ENCODE measurements at places on chromosomes 12 and 14.
A peak's percentile ranks its signal among the peaks of the same experiment; 100 is the strongest.

DNA sequence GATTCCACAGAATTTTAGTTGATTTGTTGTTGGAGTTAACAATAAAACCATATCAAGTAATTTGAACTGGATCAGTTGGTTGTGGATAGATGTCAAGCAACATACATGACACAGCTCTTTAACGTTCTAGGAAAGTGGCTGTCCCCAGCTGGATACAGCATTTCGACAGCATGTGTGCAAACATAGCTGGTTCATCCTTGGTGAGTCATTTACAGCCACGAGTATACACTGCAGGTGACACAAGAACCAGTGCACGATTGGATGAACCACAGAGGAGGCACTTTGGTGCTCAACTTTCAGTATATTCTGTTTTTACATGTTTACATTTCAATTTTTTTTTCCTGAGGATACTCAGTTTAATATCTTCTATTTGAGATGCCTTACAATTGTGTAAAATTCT, 242.4 kb downstream of the TMEM117 start:
- no peak for DNase-seq

- no peak for DNase-seq
Observed at GRCh38 chr12:112973011-112973735, 5.1 kb upstream of the OAS2 start.

- DNase-seq = peak; percentile 44
Observed at GRCh38 chr14:67940486-67941455, 121.2 kb downstream of the RAD51B start.

GRCh38 chr12:12716151-12716792, 896 bp upstream of the CDKN1B start:
- DNase-seq = no peak

- no peak for DNase-seq
Observed at GRCh38 chr14:59330455-59330854, 134.7 kb downstream of the GPR135 start.

GRCh38 chr14:20477211-20477876, 8.1 kb downstream of the PNP start:
- DNase-seq = no peak

- peak; percentile 26 for DNase-seq
Observed at GRCh38 chr12:96986883-96987523, 79.9 kb downstream of the NEDD1 start.

DNA sequence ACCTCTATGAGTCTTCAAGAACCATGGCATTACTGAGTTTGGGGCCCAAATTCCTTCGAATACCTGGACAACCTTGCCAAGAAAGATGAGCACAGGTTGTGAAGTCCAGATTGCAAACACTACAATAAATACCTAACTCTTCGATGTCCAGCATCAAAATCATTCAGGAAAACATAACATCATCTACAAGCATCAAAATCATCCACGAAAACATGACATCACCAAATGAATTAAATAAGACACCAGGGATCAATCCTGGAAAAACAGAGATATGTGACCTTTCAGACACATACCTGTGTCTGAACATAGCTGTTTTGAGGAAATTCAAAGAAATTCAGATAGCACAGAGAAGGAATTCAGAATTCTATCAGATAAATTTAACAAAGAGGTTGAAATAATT, 262.0 kb upstream of the KITLG start:
- no peak for DNase-seq

- no peak for DNase-seq
Observed at GRCh38 chr12:61798778-61799177, 461.4 kb upstream of the USP15 start.

DNA sequence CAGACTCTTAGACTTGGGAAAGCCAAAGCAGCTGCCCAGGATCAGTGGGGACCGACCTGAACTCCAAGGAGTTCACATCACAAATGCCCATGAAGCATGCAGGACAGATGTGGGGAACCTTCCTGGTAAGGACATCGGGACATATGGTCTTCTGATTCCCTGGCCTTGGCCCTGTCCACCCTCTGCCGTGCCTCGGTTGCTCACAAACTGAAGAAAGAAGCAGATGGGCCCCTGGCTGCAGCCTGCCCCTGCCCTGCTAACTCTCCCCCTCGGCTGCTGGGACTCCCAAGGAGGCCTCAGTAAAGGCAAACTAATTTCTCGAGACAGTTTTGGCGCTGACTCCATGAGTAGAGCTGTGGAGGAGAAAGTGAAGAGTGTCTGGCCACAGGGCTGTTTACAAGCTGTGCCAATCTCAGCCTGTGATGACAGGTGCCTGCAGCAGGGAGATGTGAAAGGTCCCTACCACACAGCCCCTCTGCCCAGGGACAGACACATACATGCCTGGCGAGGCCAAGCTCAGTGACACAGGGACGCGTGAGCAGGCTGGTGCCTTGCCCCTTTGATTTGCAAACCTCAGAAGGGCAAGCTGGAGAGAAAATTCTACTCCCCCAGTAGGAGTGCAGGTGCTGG, 48.6 kb downstream of the ISCA2 start:
- no peak for DNase-seq

- peak; percentile 6 for DNase-seq
Observed at GRCh38 chr14:48973151-48973550, 613.0 kb downstream of the RPS29 start.

DNA sequence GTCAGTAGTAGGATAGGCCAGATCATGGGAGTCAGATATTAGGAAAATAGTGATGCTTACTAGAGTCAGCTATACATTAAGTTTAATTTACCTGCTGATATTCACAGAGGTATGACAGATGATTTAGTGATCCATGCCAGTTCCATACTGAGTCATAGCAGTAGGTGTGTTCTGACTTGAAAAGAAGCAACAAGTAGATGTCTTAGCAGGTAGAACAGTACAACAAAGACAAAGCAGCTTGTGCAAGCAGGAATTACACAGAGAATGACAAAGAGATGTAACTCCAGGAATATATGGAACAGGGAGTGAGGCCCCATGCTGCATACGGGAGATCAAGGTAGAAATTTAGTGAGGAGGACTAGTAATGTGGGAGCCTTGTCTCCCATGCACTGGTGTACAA, 556.9 kb downstream of the SLC16A7 start:
- DNase-seq = no peak

DNA sequence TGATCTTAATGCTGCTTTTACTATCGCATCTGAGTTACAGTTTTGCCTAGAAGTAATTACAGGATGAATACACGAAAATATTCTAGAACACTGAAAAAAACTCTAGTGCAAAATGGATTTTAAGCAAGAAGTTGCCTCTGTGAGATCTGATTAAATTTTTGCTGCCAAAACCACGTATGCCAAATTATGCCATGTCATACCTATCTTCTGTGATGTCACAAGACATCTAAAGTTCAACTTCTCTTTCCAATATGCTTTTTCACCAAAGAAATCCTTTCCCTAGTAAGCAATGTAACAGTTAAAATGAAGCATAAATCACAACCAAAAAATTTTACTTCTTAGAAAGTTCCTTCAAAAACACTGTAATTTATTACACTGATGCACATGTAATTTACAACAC, 39.6 kb downstream of the HECTD4 start:
- no peak for DNase-seq

GRCh38 chr12:124621296-124621660, 53.9 kb upstream of the NCOR2 start:
- peak; percentile 46 for DNase-seq

GRCh38 chr12:17301544-17301943, 695.6 kb upstream of the LMO3 start:
- no peak for DNase-seq

- DNase-seq = no peak
Observed at GRCh38 chr12:52682381-52682660, 2.1 kb upstream of the KRT1 start.

- DNase-seq = peak; percentile 74
Observed at GRCh38 chr14:77041881-77042545, 13.5 kb upstream of the IRF2BPL start.

- no peak for DNase-seq
Observed at GRCh38 chr12:9960590-9960989, 10.6 kb upstream of the CLEC12A start.

DNA sequence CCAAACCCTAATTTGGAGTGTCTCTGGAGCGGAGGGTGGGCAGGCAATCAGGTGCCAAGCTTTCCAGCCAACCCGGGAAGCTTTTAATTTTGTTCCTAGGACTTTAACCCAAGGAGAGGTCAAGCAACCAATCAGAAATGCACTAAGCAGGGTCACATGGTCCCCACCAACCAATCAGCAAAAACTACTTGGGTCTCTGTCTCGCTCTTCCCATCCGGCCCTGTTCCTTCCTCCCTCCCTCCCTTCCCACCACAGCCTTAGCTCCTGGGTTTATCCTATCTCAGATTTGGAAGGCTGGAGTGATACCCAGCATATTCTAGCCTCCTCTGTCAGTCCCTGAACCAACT, 7.3 kb downstream of the HOXC5 start:
- peak; percentile 73 for DNase-seq

- no peak for DNase-seq
Observed at GRCh38 chr12:93573552-93574223, 1.2 kb downstream of the SOCS2 start.

DNA sequence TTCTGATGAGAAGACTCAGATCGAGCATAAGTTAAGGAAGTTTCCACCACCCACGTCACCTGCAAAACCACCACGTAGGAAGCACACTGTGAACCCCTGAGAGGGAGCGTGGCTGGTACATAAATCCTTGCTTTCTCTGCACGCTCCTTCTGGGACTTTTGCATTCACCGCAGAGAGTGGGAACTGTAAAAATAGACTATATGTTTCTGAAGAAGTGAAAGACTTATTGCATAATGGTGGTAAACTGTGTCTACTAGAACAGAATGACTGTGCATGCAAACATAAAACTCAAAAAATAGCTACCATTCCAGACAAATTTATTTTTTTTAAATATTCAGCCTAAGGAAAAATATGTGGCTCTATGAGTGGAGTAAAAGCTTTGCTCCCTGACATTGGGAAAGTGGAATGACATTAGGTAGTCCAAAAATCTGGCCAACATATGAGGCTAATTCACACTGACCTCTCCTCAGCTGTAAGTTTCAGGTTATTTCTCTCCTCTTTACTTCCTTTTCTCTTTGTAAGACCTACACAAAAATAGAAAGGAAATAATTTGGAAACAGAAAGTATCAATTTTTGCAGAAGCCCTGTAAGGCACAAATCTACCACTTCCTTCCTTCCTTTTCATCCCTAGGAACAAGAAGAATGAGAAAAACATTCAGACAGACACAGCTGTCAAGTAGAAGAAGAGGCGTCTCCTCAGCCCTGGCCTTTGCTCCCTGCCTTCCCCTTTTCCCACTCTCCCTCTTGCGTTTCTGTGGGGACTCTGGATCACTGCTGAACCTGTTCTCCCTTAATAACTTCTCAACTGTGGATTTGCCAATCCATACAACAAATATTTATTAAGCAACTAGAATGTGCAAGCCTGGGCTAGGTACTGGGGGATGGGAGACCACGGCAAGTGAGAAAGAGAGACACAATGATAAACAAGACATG, 264.3 kb upstream of the FOXN3 start:
- no peak for DNase-seq

GRCh38 chr12:93426412-93426805, 15.3 kb downstream of the UBE2N start:
- DNase-seq = no peak

- peak; percentile 4 for DNase-seq
Observed at GRCh38 chr14:21711360-21711961, 37.8 kb upstream of the OR4E1 start.

DNA sequence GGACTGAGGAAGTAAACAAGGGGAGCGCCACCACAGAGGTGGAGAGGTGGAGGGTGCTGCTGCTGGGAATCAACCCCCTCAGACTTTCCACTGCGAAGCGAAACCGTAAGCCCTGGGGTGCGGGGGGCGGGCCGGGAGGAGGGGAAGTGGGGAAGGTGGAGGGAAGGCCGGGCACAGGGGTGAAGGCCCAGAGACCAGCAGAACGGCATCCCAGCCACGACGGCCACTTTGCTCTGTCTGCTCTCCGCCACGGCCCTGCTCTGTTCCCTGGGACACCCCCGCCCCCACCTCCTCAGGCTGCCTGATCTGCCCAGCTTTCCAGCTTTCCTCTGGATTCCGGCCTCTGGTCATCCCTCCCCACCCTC, at the start of gene LAG3:
TSS of gene LAG3 (plus strand) at position 190 of the 365 bp plus-strand sequence. CDS start 333 bp downstream, outside the sequence.
- no peak for DNase-seq

DNA sequence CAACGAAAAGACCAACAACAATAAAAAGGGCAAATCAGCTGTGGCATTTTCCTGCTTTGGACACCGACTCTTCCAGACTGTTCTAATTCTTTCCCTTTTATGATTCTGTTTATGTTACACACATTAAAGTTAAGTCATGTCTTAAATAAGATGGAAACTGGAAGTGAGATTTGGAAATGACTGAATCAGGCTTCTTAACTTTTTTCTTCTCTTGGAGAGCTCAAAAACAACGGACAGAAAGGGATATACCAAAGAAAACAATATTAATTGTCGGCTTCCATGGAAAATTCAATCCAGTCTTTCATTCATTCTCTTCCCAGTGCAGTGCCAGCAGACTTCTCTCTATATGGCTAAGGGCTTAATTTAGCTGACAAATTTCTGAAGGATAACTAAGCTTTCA, 214.9 kb upstream of the DDHD1 start:
- DNase-seq = no peak

DNA sequence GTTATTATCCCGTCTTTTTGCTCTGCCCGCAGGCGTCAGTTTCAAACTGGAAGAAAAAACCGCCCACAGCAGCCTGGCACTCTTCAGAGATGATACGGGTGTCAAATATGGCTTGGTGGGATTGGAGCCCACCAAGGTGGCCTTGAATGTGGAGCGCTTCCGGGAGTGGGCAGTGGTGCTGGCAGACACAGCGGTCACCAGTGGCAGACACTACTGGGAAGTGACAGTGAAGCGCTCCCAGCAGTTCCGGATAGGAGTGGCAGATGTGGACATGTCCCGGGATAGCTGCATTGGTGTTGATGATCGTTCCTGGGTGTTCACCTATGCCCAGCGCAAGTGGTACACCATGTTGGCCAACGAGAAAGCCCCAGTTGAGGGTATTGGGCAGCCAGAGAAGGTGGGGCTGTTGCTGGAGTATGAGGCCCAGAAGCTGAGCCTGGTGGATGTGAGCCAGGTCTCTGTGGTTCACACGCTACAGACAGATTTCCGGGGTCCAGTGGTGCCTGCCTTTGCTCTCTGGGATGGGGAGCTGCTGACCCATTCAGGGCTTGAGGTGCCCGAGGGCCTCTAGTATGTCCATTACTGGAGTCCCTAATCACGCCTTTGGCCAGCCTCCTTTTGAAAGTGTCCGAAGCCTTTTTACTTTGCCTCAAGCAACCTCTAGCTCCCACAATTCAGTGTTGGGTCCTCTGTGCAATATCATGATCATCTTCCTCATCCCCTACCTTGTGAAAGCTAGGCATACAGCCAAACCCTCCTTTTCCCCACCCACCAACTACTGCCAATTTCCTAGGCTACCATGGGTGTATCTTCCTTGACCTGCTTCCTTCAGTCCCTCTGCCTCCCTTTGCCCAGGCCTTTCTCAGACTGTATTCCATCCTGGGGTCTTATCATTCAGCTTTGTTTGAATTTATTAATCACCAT, 891 bp downstream of the SPRYD4 start:
- no peak for DNase-seq

DNA sequence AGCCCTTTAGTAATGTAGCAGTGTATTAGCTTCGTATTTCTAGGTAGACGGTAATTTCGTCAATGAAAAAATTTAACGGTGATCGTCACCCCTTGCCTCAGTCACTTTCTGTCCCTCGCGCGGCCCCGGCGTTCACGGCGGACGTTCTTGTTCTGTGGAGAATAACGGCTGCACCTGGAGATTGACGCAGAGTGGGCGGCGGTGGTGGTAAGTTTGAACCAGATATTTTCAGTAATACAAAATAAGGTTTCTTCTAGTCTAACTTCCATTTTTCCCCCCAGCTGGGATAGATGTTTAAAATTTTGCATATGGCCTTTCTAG, 341 bp downstream of the ZNF10 start:
- DNase-seq = no peak

Measured in AG08395 (cell line).